ENCODE measurements at places on chromosomes 3 and 15.

GRCh38 chr15:37199545-37199944 lies 99.2 kb upstream of the MEIS2 start:
- no peak for DNase-seq

DNA sequence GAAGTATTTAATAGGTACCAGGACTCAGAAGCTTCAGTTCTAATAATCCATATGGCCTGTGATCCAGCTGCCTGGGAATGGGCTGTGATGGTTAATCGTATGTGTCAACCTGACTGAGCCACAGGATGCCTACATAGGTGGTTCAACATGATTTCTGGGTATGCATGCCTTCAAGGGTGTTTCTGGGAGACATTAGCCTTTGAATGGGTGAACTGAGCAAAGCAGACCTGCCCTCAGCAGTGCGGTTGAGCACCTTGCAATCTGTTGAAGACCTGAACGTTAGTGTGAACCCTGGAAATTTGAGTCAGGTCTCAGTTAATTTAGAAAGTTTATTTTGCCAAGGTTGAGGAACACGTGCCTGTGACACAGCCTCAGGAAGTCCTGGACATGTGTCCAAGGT lies 22.8 kb upstream of the TKT start:
- no peak for DNase-seq

- DNase-seq, result no peak
These were observed 169.1 kb upstream of the CCDC54 start for GRCh38 chr3:107208100-107208499.

DNA sequence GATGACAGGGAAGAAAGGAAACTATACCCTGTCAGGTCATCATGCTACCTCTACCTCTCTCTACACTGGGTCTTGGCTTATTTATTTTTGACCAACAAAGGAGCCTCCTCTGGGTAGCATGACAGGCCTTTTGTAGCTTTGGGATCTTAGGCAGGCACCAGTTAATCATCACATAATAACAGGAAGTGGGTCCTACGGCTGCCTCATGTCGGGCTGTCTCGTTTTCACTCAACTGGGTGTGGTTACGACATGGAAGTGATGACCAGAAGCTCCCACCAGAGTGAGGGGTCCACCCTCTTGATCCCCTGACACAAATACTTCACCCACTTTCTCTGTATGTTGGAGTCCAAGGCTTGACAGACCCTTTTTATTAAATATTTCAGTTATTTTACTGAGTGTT lies 105.3 kb downstream of the CD47 start:
- peak; percentile 10 for DNase-seq

DNA sequence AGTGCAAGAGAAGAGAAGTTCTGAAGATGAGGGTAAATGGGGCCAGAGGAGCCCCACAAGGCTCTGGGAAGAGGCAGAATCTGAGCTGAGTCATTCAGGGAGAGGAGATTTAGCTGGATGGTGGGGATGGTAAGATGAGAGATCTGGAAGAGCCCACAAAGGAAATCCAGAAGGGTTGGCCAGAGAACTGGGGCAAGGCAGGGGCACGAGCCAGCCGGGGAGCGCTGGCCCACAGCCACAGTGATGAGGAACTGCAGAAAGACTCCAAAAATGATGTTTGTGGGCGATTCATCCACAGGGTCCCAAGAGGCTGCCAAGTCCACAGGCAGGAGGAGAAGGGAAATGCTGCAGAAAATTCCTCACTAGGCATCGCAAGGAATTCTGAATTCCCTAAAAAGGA lies 75.9 kb upstream of the ATP2B2 start:
- DNase-seq, result no peak

DNA sequence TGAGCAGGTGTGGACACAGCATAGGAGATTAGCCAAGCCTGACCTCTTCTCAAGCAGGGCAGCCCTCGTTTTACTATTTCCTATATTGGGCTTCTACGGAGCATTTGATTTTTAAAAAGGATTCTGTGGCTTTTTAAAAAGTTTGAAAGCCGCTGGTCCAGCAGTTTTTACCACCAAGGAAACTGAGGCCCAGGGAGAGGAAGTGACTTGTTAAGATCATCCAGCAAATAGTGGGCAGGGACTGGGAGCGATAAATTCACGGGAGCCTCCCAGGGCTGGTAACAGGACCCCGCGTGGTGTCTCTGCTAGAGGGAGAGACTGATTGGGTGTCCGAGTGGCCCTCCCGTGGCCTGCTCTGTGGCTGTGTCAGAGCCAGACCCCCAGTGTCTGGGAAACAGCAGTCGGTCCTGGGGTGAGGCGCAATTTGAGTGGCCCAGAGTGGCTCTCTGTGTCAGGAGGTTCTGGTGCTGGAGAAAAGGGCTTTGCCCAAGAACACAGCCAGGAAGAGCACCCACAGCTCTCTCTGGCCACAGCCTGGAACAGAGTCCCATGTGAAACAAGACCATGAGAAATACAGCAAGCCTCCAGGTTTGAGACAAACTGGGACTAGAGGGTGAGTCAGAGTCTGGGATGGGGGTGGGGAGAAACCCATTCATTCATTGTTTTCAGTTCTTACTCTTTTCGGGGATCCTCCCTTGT lies 4.2 kb downstream of the FURIN start:
- no peak for DNase-seq

- DNase-seq, result no peak
These were observed 111.0 kb downstream of the RFTN1 start for GRCh38 chr3:16402451-16402850.

DNA sequence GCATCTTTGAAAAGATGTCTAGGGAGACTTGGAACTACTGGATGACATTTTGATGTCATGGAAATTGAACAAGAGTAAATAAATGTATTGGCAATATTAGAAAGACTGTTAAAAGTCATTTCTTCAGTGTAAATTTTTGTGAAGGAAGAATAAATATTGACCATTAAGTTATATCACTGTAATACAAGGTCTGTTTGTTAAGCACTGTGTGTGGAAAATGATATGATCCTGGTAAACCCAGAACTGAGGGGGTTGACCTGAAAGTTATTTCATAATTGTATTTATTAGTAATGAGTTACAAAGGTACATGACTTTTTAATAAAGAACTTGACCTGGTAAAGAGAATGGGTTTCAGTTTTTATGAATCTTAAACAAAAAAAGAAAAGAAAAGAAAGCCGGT lies 106.6 kb downstream of the B3GALNT1 start:
- no peak for DNase-seq

- DNase-seq, result no peak
These were observed 44.4 kb downstream of the BTD start for GRCh38 chr3:15645740-15646501.

- DNase-seq, result no peak
These were observed 227.6 kb downstream of the KLF13 start for GRCh38 chr15:31554261-31554660.

DNA sequence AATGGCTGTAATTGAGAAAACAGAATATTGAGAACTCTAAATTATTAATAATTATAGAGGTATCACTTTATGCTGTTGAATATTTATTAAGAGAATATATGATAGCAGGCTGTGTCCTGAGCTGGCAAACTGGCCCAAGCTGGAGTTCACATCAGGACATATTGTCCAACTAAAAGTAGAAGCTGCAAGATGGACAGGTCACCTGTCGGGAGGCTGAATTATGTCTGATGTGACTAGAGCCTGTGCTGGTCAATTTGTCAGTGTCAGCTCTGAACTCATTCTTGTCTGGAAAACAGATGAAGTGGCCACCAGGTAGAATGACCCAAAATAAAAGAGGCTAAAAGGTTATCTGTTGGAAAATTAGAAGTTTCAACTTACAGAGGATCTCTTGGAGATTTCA lies 392.2 kb downstream of the LRTM1 start:
- DNase-seq, result no peak

DNA sequence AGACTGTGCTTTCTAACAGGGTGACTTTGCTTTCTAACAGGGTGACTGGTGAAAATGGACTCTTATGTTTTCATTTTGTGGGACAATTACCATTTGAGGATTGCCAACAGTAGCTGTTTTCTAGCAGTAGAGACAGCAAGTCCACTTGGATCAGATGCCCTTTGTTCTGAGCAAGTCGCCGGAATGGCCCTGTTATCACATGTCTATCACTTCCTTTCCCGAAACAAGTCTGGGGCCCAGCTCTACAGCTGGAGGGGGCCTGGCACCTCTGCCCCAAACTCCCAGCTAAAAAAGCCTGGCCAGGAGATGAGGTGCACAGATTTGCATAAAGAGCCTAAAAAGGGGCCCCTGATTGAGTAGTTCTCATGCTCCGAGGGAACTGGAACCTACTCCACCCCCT lies 44.6 kb downstream of the THBS1 start:
- DNase-seq, result no peak

GRCh38 chr3:20060974-20061685 lies 20.9 kb downstream of the KAT2B start:
- no peak for DNase-seq

- DNase-seq, result no peak
These were observed 100.4 kb downstream of the LSM3 start for GRCh38 chr3:14278799-14279625.

- no peak for DNase-seq
These were observed 136.0 kb upstream of the PTPRG start for GRCh38 chr3:61425356-61425755.

DNA sequence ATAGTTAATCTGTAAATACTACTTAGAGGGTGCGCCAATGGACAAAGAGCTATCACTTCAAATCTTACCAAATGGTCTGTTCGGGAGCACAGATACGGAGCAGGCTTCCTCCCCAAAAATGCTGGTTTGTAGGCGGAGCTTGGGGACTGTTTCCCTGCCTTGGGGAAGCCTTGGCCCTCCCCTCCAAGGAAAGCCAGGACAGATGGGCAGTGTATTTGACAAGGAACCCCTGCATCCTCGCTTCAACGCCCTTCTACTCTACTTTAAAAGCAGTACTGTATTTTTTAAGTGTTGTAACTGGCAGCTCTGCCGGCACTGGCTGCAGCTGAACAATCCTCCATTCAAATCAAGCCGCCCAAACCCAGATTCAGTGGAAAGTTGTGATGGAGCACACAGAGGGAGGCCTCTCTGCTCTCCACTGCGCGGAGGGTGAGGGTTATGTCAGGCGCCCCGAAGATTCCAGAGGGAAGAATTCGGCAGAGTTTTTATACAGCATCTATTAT lies 83.1 kb upstream of the FNDC3B start:
- no peak for DNase-seq

- DNase-seq, result no peak
These were observed 815 bp upstream of the ZNF280D start for GRCh38 chr15:56734013-56734635.

GRCh38 chr15:41464889-41465580 lies 28.6 kb upstream of the ITPKA start:
- DNase-seq, result no peak

All from activated T-helper 1 cell treated with Interleukin-2 at 50 U/mL for 16 hours (primary cell).